Psoas muscle (tissue), 8 donors: ENCODE measurements at places on chromosomes 11 and 22. TPM values are rescaled to one million over a fixed set of nuclear protein-coding genes. Genes with fewer than 3 reads are reported as not detected.

CBLIF gene
- not detected for total RNA-seq

NEAT1 gene
- 521 TPM for total RNA-seq

SCARF2 gene
- 2.0 TPM for total RNA-seq

MS4A12 gene
- not detected for total RNA-seq

LMO2 gene
- 15.8 TPM for total RNA-seq

DNA sequence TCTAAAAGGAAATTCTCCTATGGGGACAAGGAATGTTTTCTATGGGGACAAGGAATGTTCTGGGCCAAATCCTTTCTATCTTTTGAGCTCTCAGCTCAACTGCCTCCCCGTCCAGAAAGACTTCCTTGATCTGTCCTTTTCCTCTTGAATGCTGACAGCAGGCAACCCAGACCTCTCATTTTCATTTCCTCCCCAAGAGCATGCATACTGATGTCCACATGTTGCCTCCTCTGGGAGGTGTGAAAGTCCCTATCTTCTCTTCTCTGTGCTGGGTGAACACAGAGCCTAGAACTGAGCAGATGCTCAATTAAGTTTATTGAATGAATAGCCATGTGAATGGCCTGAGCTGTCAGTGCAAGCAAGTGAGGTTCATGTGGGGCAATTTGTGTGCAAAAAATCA is 331.9 kb upstream of the NARS2 start:
- no peaks in the 10 kb centered on the region for H3K36me3 ChIP-seq
- no peak for DNase-seq
- H3K4me1 ChIP-seq, result no peaks in the 10 kb centered on the region
- no peaks in the 10 kb centered on the region for H3K27me3 ChIP-seq

DNA sequence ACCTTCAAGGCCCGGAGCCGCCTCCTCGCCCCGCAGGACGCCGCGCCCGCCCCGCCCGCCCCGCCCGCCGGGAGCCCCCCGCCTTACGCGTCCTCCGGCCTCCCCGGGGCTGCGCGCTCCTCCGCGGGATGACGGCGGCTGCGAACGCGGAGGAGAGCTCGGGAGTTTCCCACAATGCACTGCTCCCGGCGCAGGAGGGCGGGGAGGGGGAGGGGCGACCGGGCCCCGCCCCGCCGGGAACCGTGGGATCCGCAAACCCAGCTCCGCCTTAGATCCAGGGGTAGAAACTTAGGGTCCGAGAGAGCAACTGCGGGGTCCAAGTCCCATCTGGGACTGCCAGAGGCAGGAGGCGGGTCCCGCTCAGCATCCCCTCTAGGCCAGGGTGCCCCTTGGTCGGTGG is at the start of gene CEND1:
Gene CEND1, minus strand, starts transcription at position 148 of the 400 bp plus-strand sequence. CDS start 1,514 bp downstream, outside the sequence.
- DNase-seq, result peak; percentile 45
- H3K27ac ChIP-seq, result no peak within 1 kb of the TSS

- H3K36me3 ChIP-seq, result no peaks in the 10 kb centered on the region
- no peaks in the 10 kb centered on the region for H3K4me1 ChIP-seq
- peaks cover 3% of the 10 kb centered on the region for H3K27me3 ChIP-seq
- no peak overlapping the region for H3K27ac ChIP-seq
- DNase-seq, result no peak
- H3K4me3 ChIP-seq, result no peak overlapping the region
Measured at GRCh38 chr11:64564947-64565889, 25.8 kb upstream of the SLC22A12 start.

DNA sequence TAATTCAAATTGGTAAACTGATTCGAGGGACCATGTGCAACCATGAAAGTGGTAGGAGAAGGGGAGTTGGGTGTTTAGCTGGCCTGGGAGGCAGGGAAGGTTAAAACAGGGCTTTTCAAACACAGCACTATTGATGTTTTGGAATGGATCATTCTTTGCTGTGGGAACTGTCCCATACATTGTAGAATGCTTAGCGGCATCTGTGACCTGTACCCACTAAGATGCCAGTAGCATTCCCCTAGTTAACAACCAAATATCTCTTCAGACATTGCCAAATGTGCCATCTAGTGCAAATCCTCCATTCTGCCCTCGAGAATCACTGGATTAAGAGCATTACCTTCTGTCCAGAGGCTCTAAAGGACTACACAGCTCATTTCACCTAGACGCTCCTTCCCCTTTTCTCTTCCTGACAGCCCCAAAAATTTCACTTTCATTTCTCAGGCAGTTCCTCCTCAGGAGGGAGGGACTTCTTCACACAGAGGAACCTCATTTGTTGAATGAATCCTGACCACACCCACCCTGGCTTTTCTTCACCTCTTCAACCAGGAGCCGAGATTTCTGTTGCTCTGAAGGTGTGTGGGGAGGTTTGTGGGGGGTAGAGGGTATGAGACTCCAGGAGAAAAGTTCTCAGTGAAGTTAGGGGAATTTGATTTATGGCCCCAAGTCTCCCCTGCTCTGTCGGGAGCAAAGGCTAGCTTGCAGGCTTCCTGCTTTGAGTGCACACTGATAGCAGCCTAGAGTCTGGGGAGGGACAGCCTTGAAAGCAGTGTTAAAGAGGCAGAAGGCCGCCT is at the start of gene TRIM34:
Gene TRIM34, plus strand, starts transcription at position 513 of the 791 bp plus-strand sequence. CDS start 7,331 bp downstream, outside the sequence.
- H3K4me1 ChIP-seq, result no peaks in the 10 kb centered on the region
- H3K4me3 ChIP-seq, result peak within 1 kb of the TSS; percentile 66
- no peak for DNase-seq
- no peaks in the 10 kb centered on the region for H3K27me3 ChIP-seq

DNA sequence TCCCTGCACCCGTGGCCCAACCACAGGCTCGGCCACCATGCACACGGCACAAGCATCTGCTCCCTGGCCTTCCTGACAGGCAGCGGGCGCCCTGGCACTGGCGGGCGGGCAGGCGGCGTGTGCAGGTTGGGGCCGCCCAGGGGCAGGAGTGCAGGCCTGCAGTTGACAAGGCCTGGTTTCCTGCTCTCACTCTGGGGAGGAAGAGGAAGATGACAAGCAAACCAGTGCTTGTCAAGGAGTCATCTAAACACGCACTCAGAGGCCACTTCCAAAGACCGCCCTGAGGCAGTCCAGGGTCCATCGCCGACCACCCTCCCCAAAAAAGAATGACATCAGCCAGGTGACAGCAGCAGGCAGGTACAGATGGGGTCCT is 65.3 kb upstream of the LINC01488 start:
- H3K27me3 ChIP-seq, result no peaks in the 10 kb centered on the region
- DNase-seq, result no peak
- no peaks in the 10 kb centered on the region for H3K36me3 ChIP-seq
- no peak overlapping the region for H3K4me3 ChIP-seq

- H3K27me3 ChIP-seq, result no peaks in the 10 kb centered on the region
- no peak overlapping the region for H3K27ac ChIP-seq
- DNase-seq, result no peak
- no peak overlapping the region for H3K4me3 ChIP-seq
Measured at GRCh38 chr11:68342459-68343158, 30.2 kb downstream of the LRP5 start.

- peaks cover 3% of the 10 kb centered on the region for H3K4me1 ChIP-seq
- H3K4me3 ChIP-seq, result no peak overlapping the region
- H3K27me3 ChIP-seq, result no peaks in the 10 kb centered on the region
Measured at GRCh38 chr11:100640071-100640470, 47.0 kb upstream of the ARHGAP42 start.

- H3K27ac ChIP-seq, result no peak overlapping the region
- no peaks in the 10 kb centered on the region for H3K36me3 ChIP-seq
- no peaks in the 10 kb centered on the region for H3K27me3 ChIP-seq
- H3K4me3 ChIP-seq, result no peak overlapping the region
- H3K4me1 ChIP-seq, result peaks cover 4% of the 10 kb centered on the region
- DNase-seq, result no peak
Measured at GRCh38 chr11:79081471-79082031, 359.3 kb downstream of the TENM4 start.

GRCh38 chr11:128497061-128497775 is 90.1 kb downstream of the ETS1 start:
- no peaks in the 10 kb centered on the region for H3K36me3 ChIP-seq
- H3K27ac ChIP-seq, result peak overlapping the region; percentile 79
- H3K27me3 ChIP-seq, result no peaks in the 10 kb centered on the region
- peak; percentile 64 for DNase-seq
- peak overlapping the region; percentile 53 for H3K4me3 ChIP-seq
- peaks cover 88% of the 10 kb centered on the region for H3K4me1 ChIP-seq

DNA sequence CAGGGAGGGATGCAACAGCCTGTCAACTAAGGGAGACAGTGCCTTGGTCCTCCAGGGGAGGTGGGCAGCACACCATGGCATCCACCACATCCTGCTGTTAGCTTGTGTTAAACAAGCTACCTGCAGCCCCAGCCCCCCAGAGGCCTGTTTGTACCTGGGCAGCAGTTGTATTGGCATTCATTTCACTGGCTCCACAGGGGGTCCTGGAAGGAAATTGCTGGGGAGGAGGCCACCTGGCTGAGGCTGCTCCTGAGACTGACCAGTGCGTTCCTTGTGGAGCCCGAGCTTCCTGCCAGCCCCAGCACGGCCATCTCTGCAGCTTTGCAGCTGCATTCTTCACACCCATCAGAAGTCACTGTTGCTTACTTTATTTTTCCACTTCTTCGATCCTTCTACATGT is 479.9 kb downstream of the INSC start:
- H3K4me3 ChIP-seq, result no peak overlapping the region
- no peak overlapping the region for H3K27ac ChIP-seq
- H3K36me3 ChIP-seq, result no peaks in the 10 kb centered on the region
- no peak for DNase-seq
- no peaks in the 10 kb centered on the region for H3K27me3 ChIP-seq

DNA sequence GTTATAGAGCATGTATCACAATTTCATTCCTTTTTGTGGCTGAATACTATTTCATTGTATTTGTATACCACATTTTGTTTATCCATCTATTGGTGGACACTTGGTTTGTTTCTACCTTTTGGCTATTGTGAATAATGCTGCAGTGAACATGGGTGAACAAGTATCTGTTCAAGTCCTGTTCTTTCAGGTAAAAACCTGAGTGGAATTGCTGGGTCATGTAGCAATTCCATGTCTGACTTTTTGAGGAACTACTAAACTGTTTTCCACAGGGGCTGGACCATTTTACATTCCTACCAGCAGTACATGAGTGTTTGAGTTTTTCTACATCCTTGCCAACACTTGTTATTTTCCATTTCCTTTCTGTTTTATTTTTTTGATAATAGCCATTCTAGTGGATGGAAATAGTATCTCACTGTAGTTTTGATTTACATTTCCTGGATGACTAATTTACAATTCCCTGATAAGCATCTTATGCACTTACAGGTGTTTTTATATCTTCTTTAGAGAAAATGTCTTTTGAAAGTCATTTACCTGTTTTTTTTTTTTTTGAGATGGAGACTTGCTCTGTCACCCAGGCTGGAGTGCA is 12.2 kb downstream of the CABIN1 start:
- no peaks in the 10 kb centered on the region for H3K27me3 ChIP-seq
- H3K27ac ChIP-seq, result no peak overlapping the region
- H3K36me3 ChIP-seq, result no peaks in the 10 kb centered on the region
- peaks cover 12% of the 10 kb centered on the region for H3K4me1 ChIP-seq
- no peak for DNase-seq
